ENCODE measurements at places on chromosomes 3 and 15.

GRCh38 chr15:40744815-40745152, 10.3 kb downstream of the RMDN3 start:
- DNase-seq: no peak

GRCh38 chr3:171980578-171981270, 58.7 kb upstream of the FNDC3B start:
- no peak for DNase-seq

DNA sequence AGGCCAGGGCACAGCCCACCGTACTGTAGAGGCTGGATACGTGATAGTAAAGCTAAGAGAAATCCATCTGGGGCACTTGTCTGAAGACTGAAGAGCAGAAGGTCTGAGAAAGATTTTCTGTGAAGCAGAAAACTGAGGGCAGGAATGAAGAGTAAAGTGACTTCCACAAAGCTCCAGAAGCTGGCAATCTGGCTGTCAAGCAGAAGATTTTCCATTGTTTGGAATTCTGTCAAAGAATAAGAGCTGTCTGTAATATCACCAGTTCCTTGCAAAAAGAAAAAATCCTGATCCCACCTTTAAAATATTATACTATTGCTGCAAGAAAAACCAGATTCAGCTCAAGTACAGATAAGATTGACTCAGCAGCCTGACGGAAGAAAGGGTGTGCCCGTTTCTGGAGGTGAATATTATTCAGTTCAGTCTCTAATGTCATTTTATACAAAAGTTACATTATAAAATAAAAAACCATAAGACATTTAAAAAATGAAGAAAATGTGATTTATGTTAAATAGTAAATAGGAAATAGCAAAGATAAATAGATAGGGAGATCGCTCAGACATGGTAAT, 550.4 kb upstream of the SGO1 start:
- DNase-seq: no peak

- no peak for DNase-seq
Observed at GRCh38 chr15:88234711-88235110, 21.8 kb downstream of the NTRK3 start.

DNA sequence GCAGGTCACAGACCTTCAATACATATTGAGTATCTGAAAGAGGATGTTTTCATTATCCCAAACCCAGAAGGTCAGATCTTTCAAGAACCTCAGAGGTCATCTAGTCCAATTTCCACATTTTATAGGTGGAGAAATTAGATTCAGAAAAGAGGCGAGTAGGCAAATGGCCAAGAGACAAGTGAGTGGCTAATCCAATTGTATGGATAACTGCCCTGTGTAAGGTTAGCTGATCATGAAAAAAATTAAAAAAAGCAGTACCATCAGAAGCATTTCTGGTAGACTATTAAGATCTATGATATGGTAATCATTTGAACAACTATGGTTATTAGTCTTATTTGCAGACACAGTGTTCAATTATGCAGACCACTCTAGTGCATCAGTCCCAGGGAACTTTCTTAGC, 660.7 kb upstream of the CFAP20DC start:
- DNase-seq: no peak

- DNase-seq: no peak
Observed at GRCh38 chr15:93231261-93231925, 142.4 kb upstream of the RGMA start.

DNA sequence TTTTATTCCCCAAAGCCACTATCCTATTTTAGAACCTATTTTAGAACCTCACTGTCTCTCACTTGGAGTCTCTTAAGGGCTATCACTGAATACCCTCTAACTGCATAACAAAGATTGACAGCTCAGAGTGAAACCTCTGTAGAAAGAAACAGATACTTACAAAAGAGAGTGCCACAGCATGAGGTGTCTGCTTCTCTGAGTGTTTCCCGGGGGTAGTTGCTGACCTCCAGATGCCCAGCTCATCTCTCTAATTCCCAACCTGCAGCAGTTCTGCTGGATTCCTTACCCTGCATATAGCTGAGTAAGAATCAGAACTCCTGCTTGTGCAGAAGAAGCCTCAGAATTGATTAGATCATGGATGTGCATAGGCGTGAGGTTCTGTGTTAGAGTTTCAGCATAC, 34.5 kb downstream of the P3H2 start:
- DNase-seq: no peak

DNA sequence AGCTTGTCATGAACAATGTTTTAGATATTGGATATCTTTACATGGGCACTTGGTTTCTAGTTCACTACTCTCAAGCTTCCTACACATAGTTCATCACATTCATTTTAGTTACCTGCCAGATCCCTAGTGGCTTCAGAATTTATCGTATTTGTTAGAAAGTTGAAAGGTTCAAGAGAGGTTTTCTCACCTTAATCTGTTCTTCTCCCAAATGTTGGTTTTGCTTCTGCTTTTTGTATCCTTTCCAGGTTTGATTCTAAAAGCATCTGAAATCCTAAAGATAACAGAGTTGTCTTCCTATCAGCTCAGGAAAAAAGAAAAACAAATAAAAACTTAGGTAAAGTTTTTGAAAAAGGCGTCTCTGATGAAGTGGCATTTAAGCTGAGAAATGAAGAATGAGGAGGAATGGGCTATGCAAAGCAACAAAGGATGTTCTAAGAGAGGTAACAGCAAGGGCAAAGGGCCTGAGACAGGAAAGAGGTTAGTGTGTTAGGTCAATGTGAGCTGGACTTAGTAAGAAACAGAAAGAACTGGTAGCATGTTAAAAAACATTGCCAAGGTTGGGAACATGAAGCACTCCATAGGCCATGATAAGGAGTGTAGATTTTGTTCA, 104.7 kb upstream of the CMC1 start:
- no peak for DNase-seq

GRCh38 chr3:46759239-46760167, 41.8 kb upstream of the PRSS50 start:
- DNase-seq: no peak

GRCh38 chr3:42717306-42717705, 14.7 kb upstream of the HHATL start:
- DNase-seq: no peak

Data from activated CD4-positive, alpha-beta T cell treated with anti-CD3 and anti-CD28 coated beads for 24 hours (primary cell).